ENCODE measurements at places on chromosomes 16 and 17.

GRCh38 chr16:75371171-75371570, 62.1 kb downstream of the CFDP1 start:
- no peak for DNase-seq

- no peak for DNase-seq
Measured at GRCh38 chr17:7363311-7363710, 8.4 kb downstream of the TMEM95 start.

- DNase-seq, result no peak
Measured at GRCh38 chr17:82134101-82134500, 36.1 kb upstream of the FASN start.

GRCh38 chr16:58518980-58519368, 3.7 kb downstream of the SETD6 start:
- DNase-seq, result no peak

DNA sequence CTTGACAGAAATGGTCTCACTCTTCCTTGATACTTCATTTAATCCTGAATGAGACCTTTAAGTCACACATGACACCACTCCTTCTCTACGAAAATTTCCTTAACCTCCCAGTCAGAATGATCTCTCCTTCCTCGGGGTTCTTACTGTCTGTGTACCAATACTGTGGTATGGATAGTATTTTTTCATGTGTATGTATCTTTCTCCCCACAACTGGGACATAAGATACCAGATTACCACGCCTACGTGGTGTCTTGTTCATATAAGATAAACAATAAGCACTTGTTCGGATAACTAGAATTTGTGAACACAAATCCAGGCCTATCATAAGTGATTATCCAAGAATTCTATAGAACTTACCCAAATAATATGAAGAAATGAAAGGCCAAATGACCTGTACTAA, 11.3 kb downstream of the NUP88 start:
- DNase-seq, result no peak

GRCh38 chr16:4318967-4319366, 3.1 kb downstream of the GLIS2 start:
- DNase-seq, result no peak

- DNase-seq, result no peak
Measured at GRCh38 chr17:19534562-19535149, 1.0 kb downstream of the SLC47A1 start.

DNA sequence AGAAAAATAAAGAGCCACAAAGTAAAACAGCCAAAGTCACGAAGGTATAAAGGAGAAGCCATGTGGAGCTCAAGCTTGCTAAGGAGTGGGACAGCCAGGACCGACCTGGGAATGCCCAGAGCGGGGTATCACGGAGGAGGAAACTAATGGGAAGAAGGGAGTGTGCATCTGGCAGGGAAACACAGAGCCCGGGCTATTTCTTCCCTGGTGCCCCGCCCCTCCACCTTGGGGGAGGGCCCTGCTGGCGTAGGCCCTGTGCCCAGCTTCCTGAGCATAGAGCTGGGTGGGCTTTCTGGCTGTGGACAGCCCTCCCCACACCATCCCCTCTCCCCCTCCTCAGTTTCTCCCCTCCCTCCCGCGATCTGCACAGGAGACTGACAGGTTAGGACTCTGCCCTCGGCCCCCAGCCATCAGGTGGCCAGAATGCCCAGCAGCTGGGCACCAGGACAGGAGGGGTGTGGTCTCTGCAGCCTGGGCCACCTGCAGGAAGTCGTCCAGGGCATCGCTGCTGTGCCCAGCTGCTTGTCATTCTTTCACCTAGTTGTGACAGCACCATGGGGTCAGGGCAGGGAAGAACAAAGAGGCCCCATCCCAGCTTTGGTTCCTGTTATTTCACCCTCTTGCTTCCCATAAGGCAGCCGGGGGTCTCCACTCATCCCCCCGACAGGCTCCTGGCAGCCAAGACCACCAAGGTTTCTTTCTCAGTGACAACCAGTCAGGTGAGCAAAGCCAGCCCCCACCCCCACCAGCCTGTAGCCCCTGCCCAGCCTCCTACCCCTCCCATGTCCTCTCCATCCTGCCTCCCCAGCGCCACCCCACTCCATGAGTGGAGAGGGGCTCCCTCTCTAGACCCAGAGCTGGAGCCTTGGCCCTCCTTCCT, 7.1 kb upstream of the DCAF7 start:
- no peak for DNase-seq

GRCh38 chr16:85557971-85558657, 55.0 kb upstream of the GSE1 start:
- DNase-seq, result no peak

DNA sequence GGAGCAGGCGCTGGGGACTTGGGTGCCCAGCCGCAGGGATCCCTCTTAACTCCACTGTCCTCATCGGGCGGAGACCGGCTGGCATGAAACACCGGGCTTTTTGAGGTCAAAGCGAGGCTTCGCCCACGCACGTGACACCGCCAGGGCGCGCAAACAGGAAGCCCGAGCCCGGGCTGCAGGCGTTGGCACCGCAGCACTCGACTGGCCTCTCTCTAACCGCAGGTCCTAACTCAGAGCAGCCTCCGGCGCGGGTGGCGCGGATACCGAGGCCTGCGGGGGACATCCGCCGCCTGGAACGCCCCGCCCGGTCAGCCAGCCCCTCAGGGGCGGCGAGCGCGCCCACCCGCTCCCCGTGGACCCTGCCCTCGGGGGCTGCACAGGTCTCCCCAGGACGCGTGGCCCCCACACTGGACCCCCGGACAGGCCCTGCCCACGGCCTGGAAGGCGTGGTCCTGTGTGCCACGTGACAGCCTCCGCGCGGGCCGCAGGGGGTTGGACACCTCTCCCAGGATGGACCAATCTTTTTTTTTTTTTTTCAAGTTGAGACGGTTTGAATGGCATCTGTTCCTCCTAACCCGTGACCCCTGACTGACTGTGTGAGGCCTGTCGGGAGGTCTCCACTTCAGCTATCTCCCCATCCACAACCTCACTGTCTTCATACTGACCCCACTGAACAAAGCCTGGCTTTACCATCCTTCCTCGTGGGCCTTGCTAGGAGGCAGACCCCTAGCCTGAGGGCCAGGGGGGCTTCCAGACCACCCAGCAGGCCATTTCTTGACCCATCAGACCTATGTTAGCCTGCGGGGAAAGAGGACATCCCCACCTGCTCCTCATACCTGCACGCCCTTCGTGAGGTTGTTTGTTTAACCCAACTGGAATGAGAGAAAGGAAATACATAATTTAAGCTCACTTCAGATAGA, 8.4 kb upstream of the SLC47A2 start:
- DNase-seq, result no peak

- DNase-seq, result no peak
Measured at GRCh38 chr17:81432941-81433340, 37.7 kb downstream of the BAHCC1 start.

DNA sequence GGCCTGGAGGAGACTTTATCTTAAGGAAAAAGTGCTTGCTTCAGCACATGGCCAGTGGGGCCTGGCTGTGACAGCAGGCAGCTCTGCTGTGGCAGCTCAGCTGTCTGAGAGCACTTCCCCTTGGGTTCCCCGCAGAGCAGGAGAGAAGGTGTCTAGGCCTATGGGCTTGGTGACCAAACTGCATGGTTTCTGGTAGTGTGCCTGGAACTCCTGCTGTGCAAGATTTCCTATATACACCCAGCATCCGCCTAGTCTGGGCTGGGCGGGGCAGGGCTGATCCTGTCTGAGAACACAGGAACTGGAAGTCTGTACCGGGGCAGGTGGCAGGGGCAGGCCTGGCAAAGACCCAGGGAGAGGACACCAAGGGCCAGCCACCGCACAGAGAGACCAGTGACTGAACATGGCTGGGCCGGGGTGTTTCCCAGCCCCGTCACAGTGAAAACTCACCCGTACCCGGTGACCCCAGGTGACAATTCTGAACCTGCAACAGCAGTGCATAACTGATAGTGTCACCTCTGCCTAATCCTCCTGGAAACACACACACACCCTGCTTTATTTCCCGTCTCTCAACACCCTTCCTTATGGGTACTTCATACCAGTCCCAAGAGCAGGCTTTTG, 39.3 kb downstream of the CHD9 start:
- peak; percentile 74 for DNase-seq

DNA sequence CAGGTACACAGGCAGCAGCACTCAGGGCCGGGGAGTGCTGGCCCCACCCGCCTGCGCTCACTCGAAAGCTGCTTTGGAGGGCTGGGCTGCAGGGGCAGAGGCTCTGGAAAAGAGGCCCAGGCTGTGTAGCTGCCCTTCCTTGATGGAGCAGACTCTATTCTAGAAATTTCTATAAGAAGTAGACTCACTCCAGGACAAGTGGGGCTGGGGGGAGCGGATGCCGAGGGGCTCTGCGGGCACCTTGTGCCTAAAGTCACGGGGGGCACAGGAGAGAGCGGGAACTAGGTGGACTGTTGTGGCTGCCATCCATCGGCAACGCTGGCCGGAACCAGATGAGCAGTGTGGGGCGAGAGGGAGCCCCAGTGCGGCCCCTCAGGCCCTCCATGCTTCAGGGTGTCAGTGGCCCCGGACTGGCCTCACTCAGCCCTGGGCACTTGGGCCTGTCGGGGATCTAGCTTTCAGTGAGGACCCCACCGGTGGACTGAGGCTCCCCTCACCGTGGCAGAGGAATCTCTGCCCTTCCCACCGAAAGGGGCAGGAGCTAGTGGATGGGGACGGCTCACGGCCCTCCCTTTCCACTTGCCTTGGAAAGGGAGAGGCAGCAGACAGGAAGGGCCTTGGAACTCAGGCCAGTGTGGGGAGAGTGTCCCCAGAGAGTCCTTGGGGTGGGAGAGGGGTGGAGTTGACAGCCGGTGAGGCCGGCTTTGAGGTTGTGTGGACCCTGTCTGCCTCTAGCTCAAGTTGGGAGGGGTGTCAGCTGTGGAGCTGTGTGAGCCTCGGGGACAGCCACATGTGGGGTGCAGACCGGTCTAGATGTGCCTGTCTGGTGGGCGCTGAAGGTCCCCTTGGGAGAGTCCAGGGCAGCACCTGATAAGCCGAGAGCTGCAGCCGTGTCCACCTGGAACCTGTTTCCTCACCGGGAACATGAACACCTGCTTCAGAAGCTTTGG, 16.6 kb downstream of the ENDOV start:
- DNase-seq, result no peak

GRCh38 chr17:77815127-77815905, 143.2 kb upstream of the TNRC6C start:
- no peak for DNase-seq

DNA sequence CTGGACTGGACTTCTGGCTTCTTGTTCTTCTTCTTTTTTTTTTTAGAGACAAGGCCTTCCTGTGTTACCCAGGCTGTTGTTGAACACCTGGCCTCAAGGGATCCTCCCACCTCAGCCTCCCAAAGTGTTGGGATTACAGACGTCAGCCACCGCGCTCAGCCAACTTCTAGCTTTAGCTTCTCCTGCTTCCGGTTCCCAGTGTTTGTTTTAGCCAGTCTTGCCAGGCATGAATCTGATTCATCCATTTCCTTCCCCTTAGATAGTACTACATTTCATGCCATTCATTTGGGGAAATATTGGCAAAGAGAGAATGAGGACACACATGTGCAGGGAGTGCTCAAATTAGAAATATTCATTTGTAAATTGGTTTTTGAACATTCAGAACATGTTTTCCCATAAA, 12.1 kb upstream of the NDUFAB1 start:
- DNase-seq, result no peak

DNA sequence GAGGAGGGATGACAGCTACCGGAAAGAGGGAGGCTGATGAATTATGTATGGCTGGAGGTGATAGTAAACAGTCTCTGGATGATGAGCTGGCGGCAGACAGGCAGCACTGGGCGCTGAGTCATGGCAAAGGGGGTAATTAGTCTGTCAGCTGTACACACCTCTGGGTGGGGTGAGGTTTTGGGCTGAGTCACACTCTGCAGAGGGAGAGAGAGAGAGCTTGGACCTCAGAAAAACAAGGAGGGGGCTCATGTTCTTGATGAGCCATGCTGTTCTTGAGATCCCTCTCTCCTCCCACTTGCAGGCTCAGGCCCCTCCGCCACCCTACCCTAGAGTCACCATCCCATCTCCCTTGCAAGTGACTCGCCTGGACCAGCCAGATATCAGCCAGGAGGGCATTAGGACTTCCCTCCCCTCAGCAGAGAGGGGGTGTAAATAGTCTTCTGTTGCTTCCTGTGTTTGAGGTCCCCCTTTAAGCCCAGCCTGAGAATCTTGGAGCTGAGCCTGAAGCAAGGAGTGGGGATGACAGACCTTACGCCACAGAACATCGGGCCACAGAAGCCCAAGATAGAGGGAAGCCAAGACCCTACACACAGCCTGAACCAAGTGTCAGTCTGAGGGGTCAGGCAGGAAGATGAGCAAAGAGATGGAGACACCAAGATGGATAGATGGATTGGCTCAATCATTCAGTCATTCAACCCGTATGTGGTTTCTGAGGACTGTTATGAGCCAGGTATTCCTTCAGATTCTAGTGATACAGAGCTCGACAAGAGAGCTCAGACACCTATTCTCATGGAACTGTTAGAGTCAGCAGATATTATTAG, 383.2 kb upstream of the CCL2 start:
- no peak for DNase-seq

- DNase-seq, result no peak
Measured at GRCh38 chr17:15404106-15405057, 63.0 kb upstream of the TEKT3 start.

DNA sequence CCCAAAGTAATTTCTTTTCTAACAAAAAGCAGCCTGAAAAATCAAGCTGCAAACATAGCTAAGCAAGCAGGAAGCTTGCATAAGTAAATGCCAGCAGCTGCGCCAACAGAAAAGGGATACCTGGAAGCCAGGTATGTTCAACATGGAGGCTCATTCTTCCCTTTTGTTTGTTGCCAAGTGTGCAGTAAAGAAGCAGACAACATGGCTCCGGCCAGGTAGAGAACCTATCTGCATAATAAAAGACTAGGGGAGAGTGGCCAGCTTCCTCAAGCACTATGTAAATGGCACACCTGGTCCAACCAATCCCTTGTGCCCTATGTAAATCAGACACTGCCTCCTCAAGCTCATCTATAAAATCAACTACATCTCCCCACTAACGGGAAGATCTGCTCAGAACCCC, 1407.0 kb downstream of the CDH11 start:
- no peak for DNase-seq

GRCh38 chr16:10777356-10777755, 33.7 kb downstream of the NUBP1 start:
- DNase-seq, result no peak

- no peak for DNase-seq
Measured at GRCh38 chr17:66301864-66302741, at the start of gene PRKCA. Gene PRKCA, plus strand, starts transcription at chr17:66302613.

DNA sequence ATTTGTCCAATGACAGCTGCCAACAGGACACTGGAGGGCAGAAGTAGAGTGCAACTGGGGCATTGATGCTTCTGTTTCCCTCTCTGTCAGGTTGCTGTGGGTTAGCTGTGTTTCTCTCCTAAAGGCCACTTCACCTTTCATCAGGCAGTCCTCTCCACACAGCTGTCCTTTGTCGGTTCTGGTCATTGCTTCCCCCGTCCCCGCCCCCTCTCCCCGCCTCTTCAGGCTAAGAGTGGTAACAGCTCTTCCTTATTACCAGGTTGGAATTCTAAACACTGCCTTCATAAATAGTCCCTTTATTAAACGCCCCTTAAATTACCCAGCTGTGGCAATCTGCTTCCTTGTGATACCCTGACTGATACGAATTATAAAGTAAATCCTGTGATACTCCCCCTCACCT, 31.8 kb upstream of the NSRP1 start:
- no peak for DNase-seq

- no peak for DNase-seq
Measured at GRCh38 chr16:58655215-58655596, 25.6 kb upstream of the CNOT1 start.
